Placental epithelial cell (primary cell): ENCODE measurements at places on chromosomes 13 and 19. TPM values are rescaled to one million over a fixed set of nuclear protein-coding genes. Genes with fewer than 3 reads are reported as not detected.

The EBI3 gene
- 0.79 and 1.2 TPM in 2 replicates for total RNA-seq

The COX6B2 gene
- 0.11 and 0.79 TPM in 2 replicates for total RNA-seq

The ZNF888 gene
- total RNA-seq = 11.8 and 12.3 TPM in 2 replicates

The ZNF541 gene
- total RNA-seq = 2.7 and 7.5 TPM in 2 replicates

The PLEKHF1 gene
- 2.0 and 4.0 TPM in 2 replicates for total RNA-seq

The SULT2B1 gene
- total RNA-seq = 0.54 and 0.79 TPM in 2 replicates

The AMER2 gene
- total RNA-seq = under 0.01 and 0.43 TPM in 2 replicates

The HPN gene
- 0.22 and 0.79 TPM in 2 replicates for total RNA-seq

The LNX2 gene
- total RNA-seq = 7.9 and 11.1 TPM in 2 replicates

The ZNF534 gene
- total RNA-seq = not detected in 2 replicates

The RFPL4AL1 gene
- total RNA-seq = not detected in 2 replicates

The ZSCAN1 gene
- not detected in 2 replicates for total RNA-seq

The ZNF699 gene
- total RNA-seq = 8.6 and 19.3 TPM in 2 replicates

The PSG6 gene
- 0.43 TPM in 1 of 2 replicates, not detected in the other for total RNA-seq

The SIGLEC9 gene
- total RNA-seq = not detected in 2 replicates

The MBD3L2 gene
- not detected in 2 replicates for total RNA-seq

The CGB2 gene
- total RNA-seq = not detected in 2 replicates

The NALCN gene
- 4.3 and 18.4 TPM in 2 replicates for total RNA-seq
